ENCODE measurements at places on chromosomes 2 and 18.

DNA sequence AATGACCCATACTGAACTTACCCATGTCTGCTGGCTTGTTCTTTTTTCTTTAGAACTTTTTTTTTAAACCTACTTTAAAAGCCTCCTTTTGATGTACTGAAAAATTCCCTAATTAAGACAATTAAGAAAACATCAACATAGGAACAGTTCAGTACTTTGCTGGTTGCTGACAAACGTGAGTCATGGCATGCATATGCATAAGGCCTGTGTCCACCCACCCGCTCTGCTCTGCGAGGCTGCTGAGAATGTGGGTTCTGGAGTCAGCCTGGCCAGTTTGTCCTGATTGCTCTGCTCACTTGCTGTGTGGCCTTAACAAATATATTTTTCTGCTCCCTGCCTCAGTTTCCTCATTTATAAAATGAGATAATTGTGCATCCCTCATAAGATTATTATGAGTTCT, 27.3 kb downstream of the LAMA3 start:
- peak; percentile 62 for DNase-seq

GRCh38 chr2:101831351-101831865, 133.9 kb downstream of the MAP4K4 start:
- peak; percentile 66 for DNase-seq

DNA sequence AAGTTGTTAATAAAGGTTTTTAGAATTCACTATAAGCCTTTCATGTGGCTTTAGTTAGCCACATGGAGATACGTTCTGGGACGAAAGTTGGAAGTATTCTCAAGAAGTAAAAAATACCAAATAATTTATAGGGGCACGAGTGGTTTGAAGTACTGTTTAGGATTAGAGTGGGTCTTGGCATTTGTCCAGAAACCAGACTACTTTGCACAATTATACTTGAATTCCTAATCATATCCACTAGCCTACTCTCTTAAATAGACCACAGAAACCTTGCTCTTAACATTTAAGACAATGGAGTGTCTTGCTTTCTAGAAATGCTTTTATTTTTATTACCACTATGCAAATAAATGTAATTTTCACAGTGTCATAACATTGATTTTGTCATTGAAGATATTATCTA, 44.6 kb downstream of the UBE2E3 start:
- DNase-seq: no peak

DNA sequence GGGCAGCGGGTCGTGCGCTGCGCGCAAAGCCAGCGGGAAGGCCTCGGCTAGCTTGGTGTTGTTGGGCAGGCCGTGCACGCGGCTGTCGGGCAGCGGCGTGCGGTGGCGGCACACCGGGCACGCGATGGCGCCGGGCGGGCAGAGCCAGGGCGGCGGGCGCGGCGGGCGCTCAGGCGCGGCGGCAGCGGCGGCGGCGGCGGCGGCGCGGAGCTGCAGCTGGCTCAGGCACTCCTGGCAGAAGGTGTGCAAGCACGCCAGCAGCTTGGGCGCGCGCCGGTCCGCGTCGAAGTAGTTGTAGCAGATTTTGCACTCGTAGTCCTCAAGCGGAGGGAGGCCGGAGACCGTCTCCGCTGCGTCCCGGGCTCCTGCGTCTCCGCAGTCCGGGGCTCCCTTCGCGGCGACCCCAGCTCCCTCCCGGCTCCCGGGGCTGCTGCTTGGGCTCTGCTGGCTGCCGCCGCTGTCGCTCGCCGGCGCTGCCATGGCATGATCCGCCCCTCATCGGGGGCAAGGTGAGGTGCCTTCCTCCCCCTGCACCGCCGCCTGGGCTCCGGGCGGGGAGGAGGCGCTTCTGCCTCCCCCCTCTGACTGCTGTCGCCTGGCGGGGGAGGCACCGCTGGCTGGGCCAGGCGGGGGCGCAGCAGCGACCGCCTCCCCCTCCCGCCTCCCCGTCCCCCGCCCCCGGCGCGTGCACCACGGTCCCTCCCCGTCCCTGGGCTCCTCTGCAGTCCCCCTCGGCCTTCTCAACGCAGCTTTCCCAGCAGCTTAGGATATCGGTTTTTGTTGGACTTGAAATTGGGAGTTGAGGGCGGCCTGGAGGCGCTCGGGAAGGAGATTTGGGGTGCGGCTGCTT, 21.0 kb upstream of the PAX3 start:
- DNase-seq: no peak

- peak; percentile 71 for DNase-seq
These were observed 10.4 kb downstream of the COLEC11 start for GRCh38 chr2:3604991-3605961.

DNA sequence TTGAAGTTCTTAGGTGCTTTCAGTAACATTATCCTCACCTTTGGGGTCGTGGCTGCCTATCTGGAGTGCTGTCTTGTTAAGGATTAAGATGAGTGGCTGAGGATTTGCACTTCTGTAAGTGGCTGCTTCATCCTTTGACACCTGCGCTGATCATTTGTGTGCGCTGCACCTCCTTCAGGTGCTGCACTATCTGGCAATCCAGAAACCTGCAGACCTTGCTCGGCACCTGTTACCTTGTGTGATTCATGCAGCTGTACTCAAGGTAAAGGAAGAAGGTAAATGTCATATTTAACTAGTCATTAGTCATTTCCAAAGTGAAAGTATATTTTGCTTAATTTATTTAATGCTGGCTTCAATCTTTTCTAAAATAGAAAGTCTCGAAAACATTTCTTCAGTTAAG, 110.3 kb downstream of the RAB3GAP1 start:
- DNase-seq: no peak

DNA sequence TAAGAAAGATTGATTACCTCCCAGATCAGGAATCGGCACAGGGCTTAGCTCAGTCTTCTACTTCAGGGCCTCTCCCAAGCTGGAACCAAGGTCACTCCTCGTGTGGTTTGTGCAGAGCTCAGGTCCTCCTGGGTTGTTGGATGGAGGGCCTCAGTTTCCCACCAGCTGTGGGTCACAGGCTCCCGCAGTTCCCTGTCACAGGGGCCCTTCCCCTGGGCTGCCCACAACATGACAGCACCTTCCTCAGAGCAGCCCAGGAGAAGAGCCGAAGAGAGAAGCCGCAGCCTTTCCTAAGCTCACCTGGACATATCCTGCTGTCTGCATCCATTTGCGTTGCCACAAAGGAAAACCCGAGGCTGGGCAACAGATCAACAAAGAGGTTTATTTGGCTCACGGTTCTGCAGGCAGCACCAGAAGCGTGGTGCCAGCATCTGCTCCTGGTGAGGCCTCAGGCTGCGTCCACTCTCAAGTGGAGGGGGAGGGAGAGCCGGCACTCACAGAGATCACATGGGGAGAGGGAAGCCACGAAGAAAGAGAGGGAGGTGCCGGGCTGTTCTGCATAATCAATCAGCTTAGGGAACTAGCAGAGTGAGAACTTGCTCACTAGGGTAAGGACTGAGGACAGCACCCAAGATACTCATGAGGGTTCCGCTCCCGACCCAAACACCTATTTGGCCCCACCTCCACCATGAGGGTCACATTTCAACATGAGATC, 13.0 kb upstream of the ALLC start:
- no peak for DNase-seq

DNA sequence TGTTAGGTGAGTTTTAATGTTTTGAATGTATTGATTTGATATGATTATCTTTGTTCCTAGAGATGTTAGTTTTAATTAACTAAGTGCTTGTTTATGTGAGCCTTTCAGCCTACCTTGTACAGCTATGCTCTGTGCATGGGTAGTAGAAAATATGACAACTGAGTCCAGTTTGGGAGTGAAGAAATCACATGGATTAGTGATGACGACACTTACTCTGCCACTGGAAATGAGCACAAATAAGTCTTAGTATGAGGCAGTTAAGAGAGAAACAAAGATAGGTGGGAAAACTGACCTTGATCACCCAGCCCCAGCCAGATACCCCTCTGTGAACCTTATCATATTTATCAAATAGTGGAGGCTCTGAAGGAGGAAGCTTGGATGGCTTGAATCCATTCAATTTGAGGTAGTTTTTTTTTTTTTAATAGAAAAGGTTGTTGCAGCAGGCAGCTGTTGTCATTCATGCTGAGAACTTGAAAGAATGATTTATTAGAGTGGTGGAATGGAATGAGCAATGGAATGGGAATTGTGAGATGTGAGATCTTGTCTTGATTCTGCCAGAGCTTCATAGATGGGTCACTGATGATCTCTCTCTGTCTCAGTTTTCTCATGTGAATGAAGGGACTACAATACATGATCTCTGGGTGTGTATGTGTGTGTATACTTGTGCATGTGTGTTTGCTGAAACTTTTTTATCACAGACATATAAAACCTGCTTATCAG, 96.4 kb downstream of the MAP3K20 start:
- peak; percentile 44 for DNase-seq

GRCh38 chr18:78647018-78647417, 332.6 kb upstream of the SALL3 start:
- DNase-seq: no peak

DNA sequence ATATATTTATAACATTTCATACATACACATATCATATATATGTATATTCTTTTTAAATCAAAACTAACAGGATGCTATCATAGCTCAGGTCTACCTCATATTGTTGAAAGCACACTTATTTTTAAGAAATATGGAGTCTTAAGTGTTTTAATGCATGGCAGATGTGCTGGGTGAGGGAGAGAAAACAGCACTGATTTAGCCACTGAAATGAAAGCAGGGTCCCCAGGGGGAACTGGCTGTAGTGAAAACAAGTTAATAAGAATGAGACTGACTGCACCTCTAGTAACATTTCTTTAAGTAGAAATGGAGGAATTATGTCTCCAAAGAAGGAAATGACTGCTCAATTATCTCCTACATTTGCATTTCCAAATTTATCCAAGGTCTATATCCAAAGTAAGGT, 857.8 kb downstream of the DCDC2C start:
- DNase-seq: no peak

DNA sequence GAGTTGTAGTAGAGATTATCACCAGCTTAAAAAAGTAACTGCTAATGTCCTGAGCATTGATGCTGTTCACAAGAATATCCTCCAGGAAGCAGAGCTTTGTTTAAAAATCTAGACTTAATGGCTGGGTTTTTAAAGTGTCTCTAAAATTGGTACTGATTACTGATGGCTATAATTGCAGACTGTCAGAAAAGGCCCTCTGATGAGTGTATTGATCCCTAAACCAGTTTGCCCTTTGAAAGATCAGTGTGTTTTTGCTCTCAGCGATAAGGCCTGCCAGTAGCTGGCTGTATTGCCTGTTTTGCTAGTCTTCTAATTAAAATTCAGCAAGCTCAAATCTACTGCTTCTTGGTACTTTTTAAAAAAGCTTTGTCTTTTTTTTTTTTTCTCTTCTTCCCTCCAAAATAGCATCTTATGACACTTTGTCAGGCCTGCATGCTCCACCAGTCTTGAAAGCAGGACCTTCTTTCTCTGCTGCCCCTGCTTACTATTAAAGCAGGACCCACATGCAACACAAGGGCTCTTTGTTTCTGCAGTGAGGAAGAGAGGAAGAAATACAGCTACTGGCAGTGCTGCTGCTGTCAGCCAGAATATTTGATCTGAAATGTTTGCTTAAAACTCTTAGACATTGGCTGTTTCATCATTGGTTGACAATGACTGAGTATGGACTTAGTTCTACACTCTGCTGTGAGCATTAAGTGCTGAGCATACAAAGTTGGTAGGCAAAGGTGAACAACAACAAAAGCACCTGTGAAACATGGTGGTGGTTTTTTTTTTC, 1.8 kb downstream of the SEC11C start:
- no peak for DNase-seq

GRCh38 chr2:168766600-168766999, 35.8 kb upstream of the NOSTRIN start:
- DNase-seq: peak; percentile 79

DNA sequence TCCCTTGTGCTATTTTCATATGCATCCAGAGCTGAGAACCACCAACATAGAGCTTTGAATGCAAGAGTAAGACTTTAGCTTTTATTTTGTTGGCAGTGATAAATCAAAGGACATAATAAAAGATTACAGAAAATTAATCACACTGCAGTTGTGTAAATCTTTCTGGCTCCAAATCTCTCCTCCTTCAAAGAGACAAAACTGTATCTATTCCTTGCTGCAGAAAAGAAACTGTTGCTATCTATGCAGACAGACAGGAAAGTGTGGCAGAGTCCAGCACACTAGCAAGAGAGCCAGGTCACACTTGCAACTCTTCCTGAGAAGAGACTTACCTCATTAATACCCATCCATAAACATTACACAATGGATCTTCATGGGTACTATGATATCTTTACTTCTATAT, 57.5 kb downstream of the DTNB start:
- no peak for DNase-seq

DNA sequence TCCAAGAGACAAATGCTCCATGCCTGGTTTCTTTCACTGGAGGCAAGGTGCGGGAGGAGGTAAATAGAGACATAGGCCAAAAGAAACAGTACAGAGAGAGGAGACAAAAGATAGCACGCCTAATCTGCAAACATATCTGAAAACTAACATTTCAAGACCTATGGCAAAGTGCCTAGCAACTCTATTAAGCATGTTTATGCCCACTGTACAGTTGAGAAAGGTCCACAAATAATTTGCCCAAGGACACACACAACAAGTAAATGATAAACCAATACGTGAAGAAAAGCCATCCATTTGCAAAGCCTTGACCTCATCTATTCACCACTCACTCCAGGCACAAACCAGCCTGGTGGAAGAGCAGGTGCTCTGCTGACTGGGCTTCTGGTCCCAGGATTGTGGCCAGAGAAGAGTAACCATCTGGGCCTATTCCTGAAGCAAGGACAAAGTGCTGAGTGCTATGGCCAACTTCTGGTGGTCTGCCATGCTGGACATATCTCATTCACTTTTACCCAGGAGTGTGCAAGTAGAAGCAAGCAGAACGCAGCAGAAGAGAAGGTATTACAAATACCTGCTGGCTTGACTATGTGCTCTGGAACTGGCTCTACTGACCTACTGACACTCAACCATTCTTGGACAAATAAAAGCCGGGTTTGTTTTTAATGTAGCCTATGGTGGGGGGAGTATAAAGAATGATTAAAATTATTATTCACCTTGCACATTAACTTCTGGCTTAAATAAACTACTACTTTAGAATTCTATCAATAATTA, 25.3 kb downstream of the TMEM131 start:
- DNase-seq: no peak

DNA sequence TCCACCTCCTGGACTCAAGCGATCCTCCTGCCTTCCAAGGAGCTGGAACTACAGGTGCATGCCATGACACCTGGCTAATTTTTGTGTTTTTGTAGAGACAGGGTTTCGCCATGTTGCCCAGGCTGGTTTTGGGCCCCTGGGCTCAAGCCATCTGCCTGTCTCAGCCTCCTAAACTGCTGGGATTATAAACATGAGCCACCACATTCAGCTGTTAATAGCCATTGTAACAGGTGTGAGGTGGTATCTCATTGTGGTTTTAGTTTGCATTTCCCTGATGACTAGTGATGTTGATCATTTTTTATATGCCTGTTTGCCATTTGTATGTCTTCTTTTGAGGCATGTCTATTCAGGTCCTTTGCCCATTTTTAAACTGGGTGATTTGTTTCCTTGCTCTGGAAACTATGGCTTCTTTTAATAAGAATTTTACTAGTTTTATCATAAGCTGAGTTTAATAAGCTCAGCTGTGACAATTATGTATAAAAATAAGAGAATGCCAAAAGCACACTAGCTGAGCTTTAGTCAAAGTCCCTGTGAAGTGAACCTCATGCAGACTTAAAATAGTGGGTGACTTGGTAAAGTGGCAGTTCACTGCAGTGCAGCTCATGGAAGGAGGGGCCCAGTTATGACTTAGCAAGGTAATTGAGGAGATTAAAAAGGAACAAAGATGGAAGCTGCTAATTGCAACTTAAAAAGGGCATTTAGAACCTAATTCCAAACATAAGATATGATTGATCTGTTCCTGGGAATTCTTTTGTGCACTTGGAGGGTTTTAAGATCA, 465.1 kb downstream of the TGIF1 start:
- DNase-seq: no peak
